Muscle of leg (tissue), 16 donors: ENCODE measurements at places on chromosomes 12 and 14. TPM values are rescaled to one million over a fixed set of nuclear protein-coding genes. Genes with fewer than 3 reads are reported as not detected.

- H3K27me3 ChIP-seq, result no peaks in the 10 kb centered on the region
- no peak for DNase-seq
- peaks cover 62% of the 10 kb centered on the region for H3K36me3 ChIP-seq
- H3K27ac ChIP-seq, result no peak overlapping the region
Measured at GRCh38 chr14:100911665-100912316, 8.3 kb upstream of the RTL1 start.

- H3K27ac ChIP-seq, result no peak overlapping the region
- H3K36me3 ChIP-seq, result peaks cover 9% of the 10 kb centered on the region
- H3K27me3 ChIP-seq, result no peaks in the 10 kb centered on the region
- peaks cover 20% of the 10 kb centered on the region for H3K4me1 ChIP-seq
- no peak overlapping the region for H3K4me3 ChIP-seq
Measured at GRCh38 chr12:124790650-124791400, 72.8 kb downstream of the SCARB1 start.

DNA sequence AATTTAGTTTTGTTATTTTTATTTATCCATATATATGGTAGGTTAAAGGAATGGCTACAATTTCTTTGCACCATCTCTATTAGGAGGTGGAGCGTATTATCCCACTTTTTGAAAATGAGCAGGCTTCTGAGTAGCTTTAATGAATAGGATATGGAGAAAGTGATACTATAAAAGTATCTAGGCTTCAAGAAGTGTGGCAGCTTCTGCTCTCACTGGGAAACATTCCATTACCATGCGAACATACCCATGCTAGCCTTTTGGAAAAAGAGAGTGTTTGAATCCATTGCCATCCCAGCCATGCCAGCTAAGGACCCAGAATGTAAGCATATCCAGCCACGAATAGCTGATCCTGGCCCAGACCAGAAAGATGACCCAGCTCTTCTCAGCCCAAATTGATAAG, 107.3 kb downstream of the SLC38A4 start:
- H3K36me3 ChIP-seq, result no peaks in the 10 kb centered on the region
- no peak overlapping the region for H3K27ac ChIP-seq
- H3K27me3 ChIP-seq, result no peaks in the 10 kb centered on the region
- H3K4me1 ChIP-seq, result peaks cover 7% of the 10 kb centered on the region
- no peak overlapping the region for H3K4me3 ChIP-seq

DNA sequence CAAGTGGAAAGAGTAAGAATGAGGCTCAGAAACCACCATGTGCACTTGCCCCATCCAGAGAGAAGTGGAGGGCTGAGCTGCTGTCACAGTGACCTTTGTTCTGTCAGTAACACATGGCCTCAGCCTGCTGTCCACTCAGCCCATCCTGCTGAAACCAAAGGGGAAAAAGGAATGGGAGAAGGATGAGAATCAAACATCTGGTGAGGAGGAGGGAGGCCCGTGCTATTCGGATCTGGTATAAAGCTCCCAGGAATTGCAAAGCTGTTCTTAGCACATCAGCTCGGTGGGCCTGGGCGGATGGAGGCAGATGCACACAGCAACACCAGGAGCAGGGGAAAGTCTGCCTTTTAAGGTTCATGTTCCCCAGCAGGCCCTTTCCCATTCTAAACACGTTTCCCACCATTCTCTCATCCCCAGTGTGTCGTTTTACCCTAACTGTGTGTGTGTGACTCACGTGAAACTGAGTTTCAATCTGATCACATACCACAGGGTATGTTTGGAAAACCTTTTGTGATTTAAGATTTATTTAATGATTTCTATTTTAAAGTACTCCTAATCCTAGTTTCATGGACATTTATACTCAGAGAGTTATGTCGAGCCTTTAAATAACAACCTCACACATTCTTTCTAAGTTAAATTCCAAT, 36.8 kb downstream of the RTRAF start:
- DNase-seq, result peak; percentile 80
- H3K27ac ChIP-seq, result peak overlapping the region; percentile 1
- no peak overlapping the region for H3K4me3 ChIP-seq
- no peaks in the 10 kb centered on the region for H3K27me3 ChIP-seq
- H3K4me1 ChIP-seq, result peaks cover 33% of the 10 kb centered on the region
- peaks cover 11% of the 10 kb centered on the region for H3K36me3 ChIP-seq

- no peaks in the 10 kb centered on the region for H3K27me3 ChIP-seq
- no peak overlapping the region for H3K27ac ChIP-seq
- no peak overlapping the region for H3K4me3 ChIP-seq
- no peaks in the 10 kb centered on the region for H3K4me1 ChIP-seq
- no peaks in the 10 kb centered on the region for H3K36me3 ChIP-seq
Measured at GRCh38 chr12:58323676-58324075, 382.3 kb downstream of the ATP23 start.

- H3K36me3 ChIP-seq, result peaks cover 18% of the 10 kb centered on the region
- no peaks in the 10 kb centered on the region for H3K27me3 ChIP-seq
- DNase-seq, result no peak
- no peak overlapping the region for H3K27ac ChIP-seq
- H3K4me1 ChIP-seq, result peaks cover 20% of the 10 kb centered on the region
Measured at GRCh38 chr12:7064516-7064915, 4.0 kb downstream of the C1S start.

DNA sequence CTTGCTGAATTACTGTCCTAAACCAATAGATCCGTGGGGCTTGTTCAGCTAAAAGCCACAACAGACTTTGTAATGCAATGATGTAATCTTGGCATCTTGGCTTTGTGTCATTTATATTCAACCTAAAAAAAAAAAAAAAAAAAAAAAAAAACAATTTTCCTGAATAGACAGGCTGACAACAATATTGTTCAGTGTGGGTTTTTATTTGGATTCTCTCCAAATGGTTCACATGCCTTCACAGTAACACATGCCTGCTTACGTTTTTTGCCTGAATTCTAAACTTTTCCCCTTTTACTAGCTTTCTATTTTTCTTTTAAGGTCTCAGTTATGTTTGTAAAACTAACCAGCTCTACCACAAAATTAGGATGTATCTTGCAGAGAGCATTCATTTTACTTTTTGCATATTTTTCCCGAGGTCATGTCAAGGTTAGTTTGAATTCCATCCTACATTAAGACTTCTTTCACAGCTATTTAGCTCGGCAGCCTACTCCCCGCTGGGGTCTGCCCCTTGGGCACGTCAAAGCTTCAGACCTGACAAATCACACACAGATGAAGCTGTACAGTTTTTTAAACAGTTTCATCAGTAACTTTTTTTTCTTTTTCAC, 213.7 kb upstream of the NPAS3 start:
- H3K4me1 ChIP-seq, result peaks cover 5% of the 10 kb centered on the region
- H3K27ac ChIP-seq, result peak overlapping the region; percentile 78
- DNase-seq, result peak; percentile 85
- H3K4me3 ChIP-seq, result peak overlapping the region; percentile 5
- H3K27me3 ChIP-seq, result no peaks in the 10 kb centered on the region

GRCh38 chr12:51631591-51631990, 40.6 kb downstream of the SCN8A start:
- H3K27me3 ChIP-seq, result no peaks in the 10 kb centered on the region
- H3K4me1 ChIP-seq, result no peaks in the 10 kb centered on the region
- DNase-seq, result no peak
- no peaks in the 10 kb centered on the region for H3K36me3 ChIP-seq

- no peak overlapping the region for H3K27ac ChIP-seq
- DNase-seq, result peak; percentile 85
- H3K27me3 ChIP-seq, result no peaks in the 10 kb centered on the region
- no peaks in the 10 kb centered on the region for H3K36me3 ChIP-seq
Measured at GRCh38 chr12:67472539-67472938, 176.0 kb upstream of the DYRK2 start.

- no peaks in the 10 kb centered on the region for H3K36me3 ChIP-seq
- H3K27me3 ChIP-seq, result no peaks in the 10 kb centered on the region
- no peak overlapping the region for H3K4me3 ChIP-seq
- H3K27ac ChIP-seq, result peak overlapping the region; percentile 91
Measured at GRCh38 chr14:68682166-68683103, 110.4 kb downstream of the ZFP36L1 start.

HEBP1 gene
- total RNA-seq, result 13.9 TPM

GZMB gene
- total RNA-seq, result 0.22 TPM

LGR5 gene
- 7.2 TPM for total RNA-seq

SLC17A8 gene
- 0.35 TPM for total RNA-seq

ACYP1 gene
- 13.2 TPM for total RNA-seq

ABCD2 gene
- total RNA-seq, result 0.09 TPM

TCL1A gene
- 0.40 TPM for total RNA-seq

LRRC10 gene
- not detected for total RNA-seq

GDF3 gene
- not detected for total RNA-seq

PIWIL1 gene
- total RNA-seq, result 0.13 TPM

DEGS2 gene
- 0.35 TPM for total RNA-seq

DPY19L2 gene
- total RNA-seq, result 7.3 TPM

BATF gene
- 0.44 TPM for total RNA-seq

CCDC38 gene
- total RNA-seq, result 0.09 TPM

DPPA3 gene
- total RNA-seq, result not detected
